ENCODE measurements at places on chromosomes 12 and 14.

DNA sequence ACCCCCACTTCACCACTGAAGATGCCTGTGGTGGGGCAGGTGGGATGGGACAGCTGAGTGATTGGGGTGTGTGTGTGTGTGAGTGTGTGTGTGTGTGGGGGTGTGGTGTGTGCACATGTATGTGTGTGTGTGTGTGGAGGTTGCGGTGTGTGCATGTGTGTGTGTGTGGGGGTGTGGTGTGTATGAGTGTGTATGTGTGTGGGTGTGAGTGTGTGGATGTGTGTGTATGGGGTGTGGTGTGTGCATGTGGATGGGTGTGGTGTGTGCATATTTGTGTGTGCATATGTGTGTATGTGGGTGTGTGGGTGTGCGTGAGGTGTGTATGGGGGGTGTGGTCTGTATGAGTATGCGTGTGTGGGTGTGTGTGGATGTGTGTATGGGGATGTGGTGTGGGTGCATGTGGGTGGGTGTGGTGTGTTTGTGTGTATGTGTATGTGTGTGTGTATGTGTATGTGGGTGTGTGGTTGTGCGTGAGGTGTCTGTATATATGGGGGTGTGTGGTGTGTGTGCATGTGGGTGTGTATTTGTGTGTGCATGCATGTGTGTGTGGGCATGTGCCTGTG is 61.6 kb downstream of the PLEKHG3 start:
- no peaks in the 10 kb centered on the region for H3K36me3 ChIP-seq
- DNase-seq, result no peak
- H3K4me3 ChIP-seq, result no peak overlapping the region
- no peaks in the 10 kb centered on the region for H3K27me3 ChIP-seq

DNA sequence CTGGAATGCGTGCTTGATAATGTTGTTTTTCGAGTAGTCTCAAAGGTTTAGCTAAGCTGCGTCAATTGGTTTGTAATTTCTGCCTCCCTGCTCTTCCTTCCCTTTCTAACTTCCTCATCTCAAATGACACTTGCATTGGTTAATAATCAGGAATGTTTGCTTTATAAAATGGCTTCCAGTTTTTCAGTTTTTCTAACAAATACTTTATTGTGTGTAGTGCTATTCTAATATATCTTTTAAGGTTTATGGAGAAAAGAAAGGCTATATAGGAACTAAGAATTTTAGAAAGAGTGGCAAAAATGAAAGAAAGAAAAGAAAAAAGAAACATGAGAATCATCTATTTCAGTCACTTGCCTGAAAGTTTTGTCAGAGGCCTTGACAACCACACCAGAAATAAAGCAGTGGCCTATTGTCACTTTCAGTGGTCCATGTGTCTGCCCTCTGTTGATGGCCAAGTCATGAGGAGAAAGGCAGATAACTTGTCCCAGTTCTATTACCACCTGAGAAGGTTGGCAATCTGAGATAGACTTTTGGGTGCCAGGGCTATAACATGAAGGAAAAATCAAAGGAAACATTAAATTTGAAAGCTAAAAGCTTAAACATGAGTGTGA is 221.9 kb upstream of the KITLG start:
- H3K4me1 ChIP-seq, result no peaks in the 10 kb centered on the region
- H3K4me3 ChIP-seq, result no peak overlapping the region
- no peak for DNase-seq
- no peaks in the 10 kb centered on the region for H3K27me3 ChIP-seq
- no peak overlapping the region for H3K27ac ChIP-seq
- no peaks in the 10 kb centered on the region for H3K36me3 ChIP-seq

DNA sequence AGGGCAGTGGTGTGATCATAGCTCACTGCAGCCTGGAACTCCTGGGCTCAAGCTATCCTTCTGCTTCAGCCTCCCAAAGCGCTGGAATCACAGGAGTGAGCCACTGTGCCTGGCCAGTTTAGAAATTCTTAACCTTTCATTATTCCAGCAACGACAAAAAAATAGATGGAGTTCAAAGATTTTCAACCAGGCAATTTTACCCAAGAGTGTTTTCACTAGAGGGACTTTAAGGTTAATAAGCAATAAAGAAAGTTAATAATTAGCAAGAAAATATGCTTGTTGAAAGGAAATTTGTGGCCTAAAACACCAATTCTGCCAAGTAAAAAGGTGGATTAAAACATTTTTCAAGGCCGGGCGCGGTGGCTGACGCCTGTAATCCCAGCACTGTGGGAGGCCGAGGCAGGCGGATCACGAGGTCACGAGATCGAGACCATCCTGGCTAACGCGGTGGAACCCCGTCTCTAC is 14.8 kb downstream of the CDKL1 start:
- no peaks in the 10 kb centered on the region for H3K36me3 ChIP-seq
- no peak for DNase-seq
- no peak overlapping the region for H3K27ac ChIP-seq

DNA sequence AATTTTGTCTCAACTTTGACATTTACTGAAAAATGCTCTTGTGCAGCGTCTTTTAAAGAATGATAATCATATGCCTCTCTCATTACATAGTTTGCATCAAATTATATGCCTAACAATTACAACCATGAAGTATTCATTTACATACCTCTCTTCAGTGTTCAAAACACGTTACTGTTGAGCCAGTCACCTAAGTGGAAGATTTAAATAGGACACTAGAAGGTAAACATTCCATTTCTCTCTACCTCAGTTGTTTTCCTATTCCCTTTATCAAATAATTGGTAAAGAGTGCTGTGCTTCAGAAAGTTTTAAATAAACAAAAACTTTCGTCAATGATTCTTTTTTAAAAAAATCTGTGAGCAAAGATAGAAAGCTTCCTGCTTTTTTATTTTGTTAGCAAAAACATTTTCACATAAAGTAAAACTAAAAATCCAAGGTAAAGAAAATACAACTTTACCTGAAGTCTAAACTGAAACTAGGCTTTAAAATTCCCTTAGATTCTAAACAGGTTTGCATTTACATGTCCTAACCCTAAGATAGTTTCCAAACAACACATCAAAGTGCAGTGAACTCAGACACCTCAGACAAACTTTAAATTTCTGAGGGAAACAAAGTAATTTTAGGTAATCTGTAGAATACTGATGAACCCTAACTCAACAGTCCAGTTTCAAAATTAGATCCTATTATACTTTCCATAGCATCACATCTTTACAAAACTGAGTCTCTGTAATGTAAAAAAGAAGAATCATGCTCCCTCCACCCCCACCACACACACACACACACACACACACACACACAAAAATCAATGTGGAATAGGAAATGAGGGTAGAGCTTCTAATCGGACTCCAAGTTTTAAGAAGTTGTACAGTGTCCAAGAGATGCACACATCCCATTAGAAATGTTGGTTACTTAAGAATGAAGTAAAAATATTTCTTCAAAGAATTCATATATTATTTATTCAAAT is 46.2 kb downstream of the PAWR start:
- H3K4me3 ChIP-seq, result no peak overlapping the region
- H3K4me1 ChIP-seq, result peaks cover 8% of the 10 kb centered on the region
- H3K27me3 ChIP-seq, result no peaks in the 10 kb centered on the region
- no peak overlapping the region for H3K27ac ChIP-seq

DNA sequence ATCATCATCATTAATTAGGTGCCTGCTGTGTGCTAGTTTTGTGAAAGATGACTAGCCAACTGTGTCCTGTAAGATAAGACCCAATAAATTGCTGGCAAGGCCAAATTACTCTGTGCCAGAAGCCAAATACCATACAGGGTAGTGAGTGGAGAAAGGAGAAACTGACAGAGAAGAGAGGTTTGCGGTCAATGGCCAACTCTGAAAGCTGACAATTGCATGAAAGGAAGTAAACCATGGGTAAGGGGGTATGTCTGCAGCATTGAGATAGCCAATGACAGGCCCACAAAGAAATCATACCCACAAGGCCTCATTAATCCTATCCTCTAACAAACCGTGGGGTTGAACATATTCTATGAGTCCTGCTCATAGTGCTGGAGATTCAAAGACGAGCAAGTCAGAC is 236.6 kb upstream of the CCDC196 start:
- H3K36me3 ChIP-seq, result no peaks in the 10 kb centered on the region
- H3K4me3 ChIP-seq, result no peak overlapping the region
- no peaks in the 10 kb centered on the region for H3K27me3 ChIP-seq
- H3K4me1 ChIP-seq, result no peaks in the 10 kb centered on the region

GRCh38 chr12:46388427-46389021 is 16.0 kb upstream of the SLC38A2 start:
- H3K4me3 ChIP-seq, result no peak overlapping the region
- no peaks in the 10 kb centered on the region for H3K36me3 ChIP-seq
- no peak for DNase-seq
- H3K27me3 ChIP-seq, result no peaks in the 10 kb centered on the region

DNA sequence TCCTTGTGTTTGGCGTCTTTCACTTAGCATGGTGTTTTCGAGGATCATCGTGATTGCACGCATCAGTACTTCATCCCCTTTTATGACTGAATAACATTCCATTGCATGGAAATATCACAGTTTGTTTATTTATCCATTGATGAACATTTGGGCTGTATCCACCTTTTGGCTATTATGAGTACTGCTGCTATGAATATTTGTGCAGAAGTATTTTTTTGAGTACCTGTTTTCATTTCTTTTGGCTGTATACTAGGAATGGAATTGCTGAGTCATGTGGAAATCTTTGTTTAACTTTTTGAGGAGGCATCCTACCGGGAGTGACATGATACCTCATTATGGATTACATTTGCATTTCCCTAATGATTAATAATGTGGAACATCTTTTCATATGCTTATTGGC is 66.4 kb downstream of the WNK1 start:
- H3K36me3 ChIP-seq, result peaks cover 7% of the 10 kb centered on the region
- H3K27ac ChIP-seq, result no peak overlapping the region
- no peak for DNase-seq
- peaks cover 33% of the 10 kb centered on the region for H3K4me1 ChIP-seq
- H3K4me3 ChIP-seq, result no peak overlapping the region

DNA sequence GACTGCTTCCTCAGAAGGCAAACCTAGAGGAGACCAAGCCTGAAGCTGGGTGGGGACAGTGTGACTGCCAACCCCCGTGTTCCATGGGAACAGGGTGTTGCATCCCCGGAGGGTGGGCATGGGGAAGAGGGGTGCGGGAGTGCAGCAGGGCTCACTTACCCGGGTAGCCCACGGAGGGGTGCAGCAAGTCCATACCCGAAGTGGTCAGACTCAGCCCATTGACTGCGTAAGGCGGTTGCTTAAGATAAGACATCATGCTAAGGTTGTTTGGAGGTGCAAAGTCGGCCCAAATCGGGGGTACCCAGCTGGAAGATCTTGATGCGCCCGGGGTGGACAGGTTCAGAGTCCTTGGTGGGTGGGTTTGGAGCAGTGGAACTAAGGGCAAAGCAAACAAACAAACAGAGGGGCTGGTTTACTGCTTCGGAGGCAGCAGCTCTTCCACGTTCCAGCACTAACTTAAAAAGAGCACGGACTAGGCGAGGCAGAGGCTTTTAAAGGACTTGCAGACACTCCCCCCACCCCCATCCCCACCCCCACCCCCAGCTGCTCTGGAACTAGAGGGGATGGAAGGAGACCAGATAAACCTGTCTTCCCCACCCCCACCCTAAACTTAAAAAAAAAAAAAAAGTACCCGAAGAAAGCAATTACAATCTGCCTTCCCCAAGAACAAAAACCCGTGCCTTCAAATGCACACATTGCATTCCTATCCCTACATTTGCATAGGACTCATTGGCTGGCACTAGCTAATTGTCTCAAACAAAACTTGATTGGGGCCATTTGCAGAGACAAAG is 4.9 kb downstream of the OTX2 start:
- H3K27ac ChIP-seq, result no peak overlapping the region
- peaks cover 100% of the 10 kb centered on the region for H3K27me3 ChIP-seq
- DNase-seq, result no peak

DNA sequence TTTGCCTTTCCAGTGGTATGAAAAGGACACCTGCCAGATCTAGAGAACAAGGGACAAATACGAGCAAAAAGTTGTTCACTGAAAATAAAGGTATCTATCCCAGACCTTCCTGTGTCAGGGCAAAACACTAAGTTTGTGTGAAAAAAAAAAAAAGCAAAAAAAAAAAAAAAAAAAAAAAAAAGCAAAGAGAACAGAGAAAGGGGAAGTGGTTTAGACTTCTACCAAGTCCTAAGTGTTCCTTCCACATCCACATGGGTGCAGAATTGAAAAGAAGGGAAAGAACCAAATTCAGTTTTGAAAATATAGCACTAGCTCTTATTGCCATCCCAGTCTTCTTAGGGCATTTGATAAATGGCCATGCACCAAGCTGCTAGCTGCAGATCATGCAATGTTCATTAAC is 41.7 kb downstream of the ZCRB1 start:
- no peaks in the 10 kb centered on the region for H3K36me3 ChIP-seq
- DNase-seq, result no peak
- H3K27me3 ChIP-seq, result no peaks in the 10 kb centered on the region
- H3K4me3 ChIP-seq, result no peak overlapping the region
- H3K27ac ChIP-seq, result no peak overlapping the region
- no peaks in the 10 kb centered on the region for H3K4me1 ChIP-seq

DNA sequence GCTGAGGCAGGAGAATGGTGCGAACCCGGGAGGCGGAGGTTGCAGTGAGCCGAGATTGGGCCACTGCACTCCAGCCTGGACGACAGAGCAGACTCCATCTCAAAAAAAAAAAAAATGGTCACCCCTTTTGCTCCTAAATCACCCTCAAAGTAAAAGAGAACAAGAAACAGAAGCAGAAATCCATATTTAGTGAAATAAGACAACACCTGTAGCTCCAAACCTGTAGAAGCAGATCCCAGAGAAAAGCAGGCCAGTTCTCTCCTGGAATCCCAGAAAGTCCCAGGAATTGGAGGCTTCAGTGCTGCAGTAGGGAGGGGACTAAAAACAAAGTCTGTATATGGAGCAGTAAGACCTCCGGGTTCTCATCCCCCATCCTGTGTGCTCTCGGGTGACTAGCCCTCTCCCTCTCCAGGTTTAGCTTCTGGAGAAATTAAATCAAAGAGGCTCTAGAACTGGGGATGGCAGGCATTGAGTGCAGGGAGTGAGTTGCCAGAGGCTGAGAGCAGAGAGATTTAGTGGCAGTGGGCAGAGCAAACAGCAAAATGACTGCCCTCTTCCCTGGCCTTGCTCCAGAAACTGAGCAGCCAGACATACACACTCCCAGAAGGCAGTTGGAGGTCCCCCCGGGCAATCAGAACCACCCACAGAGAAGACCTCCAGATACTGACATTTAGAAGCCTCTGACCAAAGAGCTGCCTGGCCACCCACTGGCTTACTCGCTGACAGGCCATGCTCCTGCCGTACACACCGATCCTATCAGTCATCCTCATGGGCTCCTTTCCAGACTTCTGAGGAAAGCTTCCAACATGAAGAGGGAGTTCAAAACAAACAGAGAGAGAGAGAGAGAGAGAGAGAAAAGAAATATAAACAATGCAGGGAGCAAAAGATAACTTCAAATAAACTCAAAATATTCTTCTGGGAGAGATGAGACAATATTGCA is 6.3 kb upstream of the MLXIP start:
- no peaks in the 10 kb centered on the region for H3K36me3 ChIP-seq
- H3K4me3 ChIP-seq, result no peak overlapping the region
- no peak for DNase-seq
- peak overlapping the region; percentile 59 for H3K27ac ChIP-seq

Data from suprapubic skin (tissue), 4 donors.